Activated effector memory CD4-positive, alpha-beta T cell treated with anti-CD3 and anti-CD28 coated beads, Interleukin-2, amount 50 U/mL, for 16 hours (primary cell): ENCODE measurements at places on chromosomes 4 and X.

GRCh38 chr4:37717576-37717975 is 31.4 kb upstream of the RELL1 start:
- no peak for DNase-seq

DNA sequence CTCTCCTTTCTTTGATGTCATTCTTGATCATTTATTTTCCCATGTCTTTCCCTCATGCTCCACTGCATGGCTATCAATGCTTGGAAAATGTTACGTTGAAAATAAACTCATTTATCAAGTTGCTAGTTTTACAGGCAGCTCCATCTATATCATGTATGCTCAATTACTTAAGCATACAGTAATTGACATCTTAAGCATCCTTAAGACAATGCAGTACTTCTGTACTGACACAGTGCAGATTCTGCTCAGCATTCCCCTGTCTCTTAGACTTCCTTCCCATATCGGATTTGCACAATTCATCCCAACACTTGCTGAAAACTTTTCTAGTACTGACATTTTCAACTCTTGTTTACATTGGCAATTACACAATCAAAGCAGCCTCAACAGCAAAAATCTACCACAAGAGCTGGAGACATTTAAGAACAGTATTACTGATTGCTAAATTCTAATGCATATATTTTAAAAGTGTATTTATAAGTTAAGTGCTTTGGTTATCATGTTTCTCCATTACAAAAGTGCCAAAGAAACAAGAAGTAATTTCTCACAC is 165.6 kb downstream of the ATP10D start:
- no peak for DNase-seq

GRCh38 chrX:652341-652741 is 21.8 kb downstream of the SHOX start:
- DNase-seq, result no peak

GRCh38 chr4:114384629-114385028 is 214.0 kb upstream of the UGT8 start:
- DNase-seq, result no peak

- DNase-seq, result no peak
Measured at GRCh38 chr4:123741906-123742305, 345.3 kb downstream of the SPRY1 start.

DNA sequence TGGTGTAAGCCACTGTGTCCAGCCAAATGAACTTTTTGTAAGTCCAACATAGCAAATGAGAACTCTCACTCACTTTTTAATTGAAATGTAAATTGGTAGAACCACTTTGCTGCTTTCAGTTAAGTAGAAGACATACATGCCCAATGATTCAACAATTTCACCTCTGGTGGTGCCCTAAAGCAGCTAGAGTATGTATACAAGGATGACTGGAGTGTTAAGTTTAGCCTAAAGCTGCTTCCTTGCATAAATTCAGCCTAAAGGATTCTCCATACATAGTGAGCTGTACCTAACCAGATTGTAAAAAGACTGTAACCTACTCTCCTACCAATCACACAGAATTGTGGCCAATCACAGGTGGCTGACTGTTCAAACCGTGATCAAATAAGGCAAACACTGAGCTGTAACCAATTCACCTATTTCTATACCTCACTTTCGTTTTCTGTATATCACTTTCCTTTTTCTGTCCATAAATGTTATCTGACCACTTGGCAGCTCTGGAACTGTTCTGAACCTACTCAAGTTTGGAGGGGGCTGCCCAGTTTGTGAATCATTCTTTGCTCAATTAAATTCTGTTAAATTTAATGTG is 39.9 kb downstream of the PDS5A start:
- no peak for DNase-seq

GRCh38 chr4:185237175-185237574 is 27.8 kb downstream of the SNX25 start:
- no peak for DNase-seq

GRCh38 chr4:17276776-17277175 is 235.1 kb downstream of the QDPR start:
- no peak for DNase-seq

- DNase-seq, result no peak
Measured at GRCh38 chr4:25308306-25308705, 4.3 kb upstream of the ZCCHC4 start.

DNA sequence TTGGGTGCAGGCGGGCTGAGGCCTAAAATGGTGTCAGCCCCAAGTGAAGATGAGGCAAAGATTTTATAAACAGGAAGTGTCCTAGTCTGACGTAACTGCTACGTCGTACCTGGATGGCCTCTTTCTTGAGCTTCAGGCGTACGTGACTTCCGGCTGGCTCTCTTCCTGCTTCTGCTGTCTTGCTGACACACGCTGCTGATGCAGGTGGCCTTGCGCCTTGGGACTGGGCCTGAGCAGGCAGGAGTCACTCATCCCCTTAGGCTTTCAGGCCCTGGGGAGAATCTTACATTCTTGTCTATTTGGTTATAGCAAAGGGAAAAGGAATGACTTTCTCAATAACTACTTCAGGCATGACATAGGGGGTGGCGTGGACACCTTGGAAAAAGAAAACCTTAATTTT is 20.1 kb upstream of the ABRAXAS1 start:
- DNase-seq, result no peak

GRCh38 chrX:95058815-95059214 is 1384.8 kb downstream of the FAM133A start:
- no peak for DNase-seq

GRCh38 chr4:113349430-113349829 is 300.0 kb downstream of the ANK2 start:
- DNase-seq, result no peak

GRCh38 chr4:1279253-1279652 is 10.4 kb upstream of the MAEA start:
- peak; percentile 31 for DNase-seq

- DNase-seq, result no peak
Measured at GRCh38 chr4:81427344-81427821, 44.3 kb downstream of the RASGEF1B start.

GRCh38 chrX:34716302-34716701 is 59.2 kb upstream of the TMEM47 start:
- DNase-seq, result no peak

GRCh38 chr4:70600977-70601376 is 8.9 kb downstream of the AMBN start:
- DNase-seq, result no peak

DNA sequence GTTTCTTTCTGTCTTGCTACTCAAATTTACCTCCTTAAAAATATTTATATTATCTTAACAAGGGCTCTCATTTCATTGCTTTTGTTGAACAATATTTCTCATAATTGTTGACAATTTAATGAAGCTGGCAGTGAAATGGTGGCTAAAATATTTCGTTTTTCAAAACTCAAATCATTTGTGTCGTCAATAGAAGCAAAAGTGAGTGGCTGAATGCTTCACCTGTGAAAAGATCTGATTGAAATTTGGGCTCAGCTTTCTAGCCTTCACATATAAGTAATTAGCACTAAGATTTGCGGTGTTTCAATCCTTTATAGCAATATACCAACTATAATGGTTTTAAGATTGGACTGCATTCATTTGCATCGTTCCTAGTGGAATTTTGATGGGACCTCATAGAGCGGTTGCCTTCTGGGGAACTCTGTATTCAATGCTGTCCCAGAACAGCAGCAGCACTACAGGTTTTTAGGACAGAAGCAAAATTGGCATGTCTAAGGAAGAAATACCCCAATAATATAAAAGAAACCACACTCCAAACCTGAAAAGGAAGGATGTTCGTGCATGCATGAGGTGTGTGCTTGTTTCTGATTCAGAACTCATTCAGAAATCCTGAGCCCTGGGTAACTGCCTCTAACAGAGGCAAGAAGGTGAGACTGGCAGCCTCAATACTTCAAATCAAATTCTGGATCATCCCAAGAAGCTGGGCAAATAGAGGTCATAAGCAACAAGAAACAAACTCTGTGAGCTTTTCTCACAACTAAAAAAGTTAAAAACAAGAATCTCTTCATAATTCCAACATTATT is 2.5 kb downstream of the CXCL1 start:
- DNase-seq, result no peak
